ENCODE measurements at places on chromosomes 13 and 19. TPM values are rescaled to one million over a fixed set of nuclear protein-coding genes. Genes with fewer than 3 reads are reported as not detected.

GRCh38 chr13:103062079-103062478, 4.1 kb downstream of the SLC10A2 start:
- H3K27me3 ChIP-seq, result no peaks in the 10 kb centered on the region
- no peak for DNase-seq
- no peaks in the 10 kb centered on the region for H3K4me1 ChIP-seq
- no peak overlapping the region for H3K4me3 ChIP-seq

- H3K4me1 ChIP-seq, result peaks cover 11% of the 10 kb centered on the region
- no peak overlapping the region for H3K4me3 ChIP-seq
- H3K36me3 ChIP-seq, result peaks cover 6% of the 10 kb centered on the region
- no peak overlapping the region for H3K27ac ChIP-seq
- no peak for DNase-seq
Observed at GRCh38 chr13:46355088-46355468, 32.0 kb downstream of the RUBCNL start.

- H3K36me3 ChIP-seq, result peaks cover 12% of the 10 kb centered on the region
- H3K27me3 ChIP-seq, result no peaks in the 10 kb centered on the region
- no peak overlapping the region for H3K4me3 ChIP-seq
- no peak for DNase-seq
- H3K4me1 ChIP-seq, result peaks cover 13% of the 10 kb centered on the region
Observed at GRCh38 chr19:5676772-5677105, 3.6 kb downstream of the MICOS13 start.

GRCh38 chr13:111175372-111175771, 60.3 kb downstream of the ARHGEF7 start:
- H3K4me3 ChIP-seq, result no peak overlapping the region
- H3K36me3 ChIP-seq, result peaks cover 81% of the 10 kb centered on the region
- peak overlapping the region; percentile 76 for H3K27ac ChIP-seq
- peaks cover 73% of the 10 kb centered on the region for H3K4me1 ChIP-seq
- no peak for DNase-seq

- no peak for DNase-seq
- peaks cover 17% of the 10 kb centered on the region for H3K36me3 ChIP-seq
- H3K4me1 ChIP-seq, result no peaks in the 10 kb centered on the region
Observed at GRCh38 chr13:20803180-20803965, 29.6 kb upstream of the EEF1AKMT1 start.

DNA sequence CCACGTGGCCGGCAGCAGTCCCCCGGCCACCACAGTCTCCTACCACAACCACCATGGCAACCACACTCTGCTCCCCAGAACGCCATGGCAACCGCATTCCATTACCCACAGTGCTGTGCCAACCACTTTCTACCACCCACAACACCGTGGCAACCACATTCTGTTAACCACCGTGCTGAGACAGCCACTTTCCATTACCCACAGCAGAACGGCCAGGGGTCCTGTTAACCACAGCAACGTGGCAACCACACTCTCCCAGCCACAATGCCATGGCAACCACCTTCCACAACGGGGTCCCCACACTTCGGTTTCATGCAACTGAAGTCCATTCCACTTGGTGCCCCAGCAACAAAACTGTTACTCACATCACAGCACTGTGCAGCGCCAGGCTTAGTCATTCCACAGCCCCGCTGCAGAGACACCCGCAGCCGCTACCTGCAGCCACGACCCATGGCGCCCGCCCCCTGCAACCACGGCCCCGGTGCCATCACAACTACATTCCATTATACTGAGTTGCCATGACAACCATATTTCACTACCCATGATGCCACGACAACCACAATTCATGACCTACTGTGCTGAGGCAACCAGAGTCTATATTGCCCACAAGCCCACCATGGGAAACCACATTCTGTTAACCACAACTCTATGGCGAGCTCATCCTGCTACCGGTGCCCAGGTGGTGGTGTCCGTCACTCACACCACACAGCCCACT, 10.0 kb downstream of the DPF1 start:
- peaks cover 23% of the 10 kb centered on the region for H3K4me1 ChIP-seq
- peaks cover 46% of the 10 kb centered on the region for H3K27me3 ChIP-seq
- peak overlapping the region; percentile 76 for H3K27ac ChIP-seq

GRCh38 chr19:11018179-11018578, 57.3 kb downstream of the SMARCA4 start:
- peaks cover 28% of the 10 kb centered on the region for H3K36me3 ChIP-seq
- no peak overlapping the region for H3K4me3 ChIP-seq
- no peak for DNase-seq
- H3K27ac ChIP-seq, result no peak overlapping the region
- no peaks in the 10 kb centered on the region for H3K4me1 ChIP-seq

CYP2A6 gene
- not detected for total RNA-seq

All from activated CD4-positive, alpha-beta T cell treated with anti-CD3 and anti-CD28 coated beads, Interleukin-2, amount 10 ng/mL, durations not matched to agents 7 days and 5 days (primary cell).